ENCODE measurements at places on chromosomes 3 and 15. TPM values are rescaled to one million over a fixed set of nuclear protein-coding genes. Genes with fewer than 3 reads are reported as not detected.

- no peak for DNase-seq
These were observed 28.1 kb upstream of the KLHL6 start for GRCh38 chr3:183583331-183584245.

Gene NMNAT3
- total RNA-seq, result 6.5 TPM

Gene GPR160
- 0.76 TPM for total RNA-seq

GRCh38 chr3:147191795-147192385 lies 214.5 kb downstream of the ZIC4 start:
- no peak for DNase-seq

Gene COL8A1
- total RNA-seq, result 54.1 TPM

Gene LRRN1
- total RNA-seq, result 0.10 TPM

- DNase-seq, result no peak
These were observed 81.7 kb downstream of the CCNL1 start for GRCh38 chr3:157078131-157078810.

Gene UPK1B
- total RNA-seq, result not detected

DNA sequence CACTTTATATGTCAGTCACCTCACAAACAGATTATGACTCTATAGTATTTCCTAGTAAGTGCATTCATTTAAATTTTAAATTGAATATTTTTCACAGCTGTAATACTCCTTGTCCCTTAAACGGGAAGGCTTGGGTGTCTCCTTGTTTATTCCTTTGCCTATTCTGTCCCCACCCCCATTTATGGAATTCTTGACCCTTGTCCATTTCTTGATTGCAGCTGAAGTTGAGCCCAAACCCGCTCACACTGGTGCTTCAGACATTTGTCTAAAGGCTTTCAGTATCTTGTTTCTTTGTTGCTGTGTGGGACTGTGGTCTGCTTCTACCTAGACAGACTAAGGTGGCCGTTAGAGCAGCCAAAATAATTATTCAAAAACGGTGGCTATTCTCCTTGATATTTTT lies 449.7 kb downstream of the FOXP1 start:
- no peak for DNase-seq

- no peak for DNase-seq
These were observed 1.5 kb upstream of the SLC24A5 start for GRCh38 chr15:48119277-48119676.

- no peak for DNase-seq
These were observed 20.3 kb upstream of the NR2E3 start for GRCh38 chr15:71790081-71790480.

GRCh38 chr15:56553486-56553885 lies 88.5 kb upstream of the MNS1 start:
- no peak for DNase-seq

DNA sequence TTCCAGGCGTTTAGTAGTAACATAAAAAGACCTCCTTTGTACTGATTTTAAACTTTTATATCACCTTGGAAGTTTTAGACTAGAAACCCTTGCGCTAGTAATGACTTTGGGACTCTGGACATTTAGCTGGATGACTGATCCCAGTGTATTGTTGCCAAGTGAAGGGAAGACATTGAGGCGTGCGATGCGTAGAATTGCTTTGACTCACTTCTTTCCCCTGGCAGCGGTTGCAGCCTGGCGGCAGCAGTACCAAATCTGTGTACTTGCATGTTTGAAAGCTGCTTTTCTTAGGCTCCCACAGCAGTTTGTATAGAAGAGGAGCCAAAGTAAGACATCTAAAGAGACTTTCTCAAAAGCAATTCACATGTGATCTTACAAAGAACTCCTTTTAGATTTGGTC lies 151.6 kb downstream of the BBX start:
- DNase-seq, result peak; percentile 75

Gene EPHB3
- total RNA-seq, result 1.4 TPM

Gene HACD3
- 98.0 TPM for total RNA-seq

GRCh38 chr3:154536751-154537150 lies 106.8 kb upstream of the GPR149 start:
- no peak for DNase-seq

DNA sequence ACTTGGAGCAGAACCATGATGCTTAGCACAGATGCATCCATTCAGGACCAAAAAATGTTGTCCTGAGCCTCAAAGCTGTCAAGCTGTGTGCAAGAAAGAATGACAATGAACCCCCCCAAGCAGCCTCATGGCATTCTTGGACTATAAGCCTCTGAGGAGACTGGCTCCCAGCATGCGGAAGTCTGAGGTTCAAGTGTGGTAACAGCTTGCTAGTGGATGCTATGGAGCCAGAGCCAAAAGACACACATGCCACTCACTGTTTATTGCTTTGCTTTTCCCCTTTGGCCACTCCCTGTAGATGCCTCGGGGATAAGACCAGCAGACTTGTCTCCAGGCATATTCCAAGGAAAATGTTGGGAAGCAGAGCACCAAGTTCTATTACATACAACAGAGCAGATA lies 38.2 kb upstream of the SNRK start:
- no peak for DNase-seq

Gene UBA7
- total RNA-seq, result 27.8 TPM

DNA sequence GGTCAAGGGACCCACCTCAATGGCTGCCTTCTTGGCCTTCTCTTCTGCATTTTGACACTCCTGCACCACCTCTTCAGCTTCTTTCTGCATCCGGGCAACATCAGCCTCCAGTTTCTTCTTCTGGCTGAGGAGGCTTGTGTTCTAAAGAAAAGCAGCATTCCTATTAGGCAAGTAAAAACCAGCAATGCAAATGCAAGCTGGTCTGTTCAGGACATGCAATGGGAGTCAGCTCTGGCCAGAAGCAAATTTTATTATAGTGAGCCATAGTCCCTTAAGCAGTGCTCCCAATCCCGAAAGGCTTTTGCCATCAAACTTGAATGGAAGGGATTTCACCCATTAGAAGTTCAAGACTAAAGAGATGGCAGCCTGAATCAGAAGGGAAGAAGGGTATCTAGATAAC lies 97.7 kb downstream of the HHLA2 start:
- no peak for DNase-seq

Gene COL6A6
- under 0.01 TPM for total RNA-seq

Gene CPNE9
- total RNA-seq, result 0.26 TPM

Data from adrenal gland (tissue), 19 donors.